ENCODE measurements at places on chromosomes 3 and 15.
A peak's percentile ranks its signal among the peaks of the same experiment; 100 is the strongest.

- DNase-seq, result no peak
Observed at GRCh38 chr3:144556392-144556791, 584.8 kb downstream of the DIPK2A start.

DNA sequence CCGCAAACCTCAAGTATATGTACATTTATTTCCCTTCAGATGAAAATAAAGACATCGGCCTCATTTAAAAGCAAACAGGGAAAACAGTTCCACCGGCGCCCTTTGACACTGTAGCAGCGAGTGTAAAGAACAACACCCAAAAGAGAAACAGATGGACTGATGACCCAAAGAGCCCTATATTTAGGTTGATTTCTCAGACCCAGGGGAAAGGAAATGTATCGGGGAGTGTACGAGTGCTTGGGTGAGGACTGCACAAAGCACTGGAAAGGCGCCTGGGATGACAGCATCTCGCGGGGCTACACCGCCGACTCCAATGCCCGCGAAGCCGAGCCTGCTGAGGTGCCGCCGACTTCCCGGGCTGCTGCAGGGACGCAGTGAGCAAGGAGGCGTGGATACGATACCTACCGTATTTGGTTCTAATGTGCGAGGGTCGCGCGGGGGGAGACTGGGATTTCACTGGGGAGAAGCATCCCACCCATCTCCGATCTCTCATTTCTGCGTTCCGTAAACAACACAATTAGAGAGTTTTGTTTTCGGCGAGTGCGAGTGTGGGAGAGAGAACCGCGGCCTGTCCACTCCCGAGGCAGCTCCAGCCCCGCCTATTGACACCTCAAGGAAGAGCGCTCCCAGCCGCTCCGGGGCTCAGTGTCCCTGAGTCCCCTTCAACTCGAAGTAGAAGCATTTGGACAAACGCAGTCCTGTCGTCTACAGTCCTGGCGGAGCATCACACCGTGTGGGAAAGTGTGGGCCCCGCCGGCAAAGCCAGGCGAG lies 2.0 kb downstream of the MECOM start:
- DNase-seq, result no peak

DNA sequence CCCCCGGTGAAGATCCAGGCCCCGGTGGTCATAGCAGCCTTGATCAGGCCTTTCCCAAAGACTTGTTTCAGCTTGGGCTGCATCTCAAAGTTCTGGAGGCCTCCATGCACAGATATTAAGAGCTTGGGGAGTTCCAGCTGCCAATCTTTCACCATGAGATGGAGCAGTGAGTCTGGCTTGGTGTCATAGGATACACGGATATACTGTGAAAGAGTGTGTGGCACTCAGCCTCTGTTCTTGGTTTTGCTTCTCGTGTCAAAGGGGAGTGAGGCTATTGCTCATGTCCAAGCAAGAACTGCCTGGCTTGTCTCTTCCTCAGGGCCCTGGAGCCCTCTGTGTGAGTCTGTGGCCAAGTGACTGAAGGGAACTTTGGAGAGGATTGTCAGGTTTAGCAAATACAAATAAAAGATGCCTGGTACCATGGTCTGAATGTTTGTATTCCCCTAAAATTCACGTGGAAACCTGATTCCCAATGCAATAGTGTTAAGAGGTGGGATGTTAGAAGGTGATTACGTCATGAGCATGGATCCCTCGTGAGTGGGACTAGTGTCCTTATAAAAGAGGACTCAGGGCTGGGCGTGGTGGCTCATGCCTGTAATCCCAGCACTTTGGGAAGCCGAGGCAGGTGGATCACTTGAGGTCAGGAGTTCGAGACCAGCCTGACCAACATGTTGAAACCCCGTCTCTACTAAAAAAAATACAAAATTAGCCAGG lies 33.5 kb downstream of the TRPM1 start:
- peak; percentile 20 for DNase-seq

DNA sequence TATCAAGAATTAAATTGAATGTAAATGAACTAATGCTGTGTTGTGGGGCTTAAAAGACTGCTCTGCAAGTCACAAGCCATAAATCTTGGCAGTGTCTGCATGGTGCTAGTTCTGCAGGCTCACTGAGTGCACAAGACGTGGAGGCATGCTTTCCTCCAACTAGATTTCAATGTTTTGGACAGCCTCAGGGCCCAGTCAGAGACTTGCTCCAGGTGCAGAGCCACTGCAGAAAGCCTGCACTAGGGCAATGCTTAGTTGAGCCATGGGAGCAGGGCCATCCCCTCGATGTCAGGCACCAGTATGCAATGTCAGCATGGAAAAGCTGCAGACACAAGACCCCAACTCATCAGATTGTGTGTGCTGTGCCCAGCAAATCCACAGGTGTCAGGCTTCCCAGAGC lies 234.5 kb upstream of the CDIN1 start:
- DNase-seq, result no peak

DNA sequence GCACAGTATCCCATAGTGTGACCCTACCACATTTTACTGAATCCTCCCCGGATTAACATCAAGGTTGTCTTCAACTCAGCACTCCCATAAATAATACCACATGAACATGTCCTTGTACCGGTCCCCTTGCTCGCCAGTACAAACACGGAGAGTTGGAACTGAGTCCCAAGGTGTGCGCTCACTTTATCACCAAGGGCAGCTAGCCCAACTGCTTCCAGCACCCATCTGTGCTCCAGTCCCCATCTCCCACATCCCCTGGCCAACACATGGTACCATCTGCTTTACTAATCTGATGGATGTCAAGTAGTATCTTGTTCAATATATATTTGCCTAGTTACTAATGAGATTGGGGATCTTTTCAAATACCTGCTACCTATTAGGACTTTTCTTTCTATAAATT lies 64.7 kb downstream of the ISG20 start:
- no peak for DNase-seq

DNA sequence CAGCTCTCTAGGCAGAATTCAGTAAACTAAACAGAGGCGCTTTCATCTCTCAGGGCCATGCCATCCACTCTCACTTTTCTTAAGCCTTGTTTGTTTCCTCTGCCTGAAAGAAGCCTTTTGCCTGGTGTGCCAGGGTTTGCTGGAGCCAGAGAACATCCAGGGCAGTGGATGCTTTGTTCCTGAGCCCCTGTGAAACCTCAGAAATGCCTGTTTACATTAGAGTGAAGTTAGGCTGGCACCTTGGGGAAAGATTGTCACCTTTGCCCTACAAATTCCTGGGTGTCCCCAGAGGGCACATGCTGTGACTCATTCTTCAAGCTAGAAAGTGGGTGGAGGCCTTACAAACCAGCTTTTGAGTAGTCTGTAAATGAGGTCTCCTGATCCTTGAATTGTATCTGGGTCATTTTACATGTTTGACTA lies 10.7 kb upstream of the TRAK1 start:
- no peak for DNase-seq

Measured in lower leg skin (tissue), 4 donors.